ENCODE measurements at places on chromosomes 6 and 20.
A peak's percentile ranks its signal among the peaks of the same experiment; 100 is the strongest.

DNA sequence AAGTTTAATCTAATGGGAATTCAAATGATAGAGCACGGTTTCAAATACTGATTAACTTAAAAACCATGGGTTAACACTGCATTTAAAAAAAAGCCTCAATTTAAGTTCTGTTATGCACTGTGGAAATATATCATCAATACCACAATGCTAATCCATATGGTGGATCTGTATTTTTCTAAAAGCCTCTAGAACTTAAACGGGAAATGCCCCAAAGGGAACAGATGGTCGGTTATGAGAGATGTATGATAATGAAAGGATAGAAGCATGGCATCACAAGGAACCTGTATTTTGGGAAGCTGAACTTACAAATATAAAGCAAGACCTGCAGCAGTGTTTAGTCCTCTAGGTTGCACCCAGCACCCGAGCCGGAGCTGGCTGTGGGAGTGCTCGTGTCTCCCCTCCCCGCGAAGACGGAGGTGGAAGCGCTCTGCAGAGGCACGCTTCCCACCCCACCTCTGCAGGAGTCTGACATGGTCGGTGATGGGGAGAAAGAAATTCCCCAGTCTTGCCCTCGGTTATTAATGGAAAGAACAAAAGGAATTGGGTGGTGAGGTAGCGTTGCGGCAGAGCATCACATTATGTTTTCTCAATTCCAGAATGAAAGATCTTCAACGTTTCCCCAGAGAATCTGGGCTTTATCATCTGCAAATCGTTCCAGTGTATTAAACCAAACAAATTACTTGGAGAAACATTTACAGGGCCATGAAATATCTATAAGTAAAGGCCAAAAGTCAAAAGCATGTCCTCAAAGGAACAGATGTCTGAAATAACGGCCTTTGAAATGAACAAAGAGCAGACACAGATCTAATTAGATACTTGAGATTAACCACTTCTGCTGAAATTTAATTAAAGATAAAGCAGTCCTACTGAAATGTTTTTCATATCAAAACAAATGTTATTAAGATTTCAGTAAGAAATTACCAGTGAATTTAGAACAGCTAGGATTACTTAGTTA is 103.1 kb upstream of the POPDC3 start:
- DNase-seq = no peak

DNA sequence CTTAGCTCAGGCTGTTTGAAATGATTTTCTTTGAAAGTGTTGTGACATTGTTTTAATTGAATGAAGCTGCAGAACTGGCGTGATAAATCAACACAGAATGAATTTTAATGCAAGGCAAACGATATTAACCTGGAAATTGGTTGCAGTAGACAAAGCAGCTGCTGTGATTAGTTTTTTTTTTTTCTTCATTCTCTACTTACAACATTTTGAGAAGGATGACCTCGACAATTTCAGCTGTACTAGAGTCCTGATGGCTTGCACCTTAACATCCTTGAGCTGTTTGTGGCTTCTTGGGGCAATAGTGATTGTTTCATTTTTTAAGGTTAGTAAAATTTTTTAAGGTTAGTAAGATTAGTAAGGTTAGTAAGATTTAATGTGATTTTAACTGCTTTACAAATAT is 54.2 kb downstream of the QKI start:
- DNase-seq = no peak

DNA sequence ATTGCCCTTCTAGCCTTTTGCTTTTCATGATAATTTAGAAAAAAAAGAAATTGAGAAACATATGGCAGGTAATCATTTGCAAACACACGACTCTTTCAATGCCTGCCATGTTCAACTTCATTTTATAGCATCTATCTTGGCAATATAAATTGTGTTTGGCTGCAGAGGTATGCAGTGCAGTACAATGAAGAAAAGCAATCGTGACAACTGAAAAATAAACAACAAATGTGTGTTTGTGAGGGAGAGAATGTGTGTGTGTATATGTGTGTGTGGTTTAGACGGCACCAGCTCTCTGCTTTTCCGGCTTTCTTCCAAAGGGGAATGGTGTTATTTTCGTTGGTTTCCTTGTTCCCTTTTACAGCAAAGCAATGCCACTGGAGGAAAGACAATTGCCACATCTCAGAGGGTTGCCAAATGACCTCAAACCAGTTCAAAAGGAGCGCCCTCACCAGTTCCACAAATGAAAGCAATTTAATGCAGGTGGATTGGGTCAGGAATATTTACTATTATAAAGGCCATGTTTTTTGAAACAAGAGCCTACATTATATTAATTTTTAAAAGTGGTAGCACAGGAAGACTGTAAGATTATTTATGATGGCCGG is 587.2 kb downstream of the PRKN start:
- no peak for DNase-seq

- no peak for DNase-seq
Observed at GRCh38 chr6:144066741-144067484, 28.5 kb downstream of the SF3B5 start.

DNA sequence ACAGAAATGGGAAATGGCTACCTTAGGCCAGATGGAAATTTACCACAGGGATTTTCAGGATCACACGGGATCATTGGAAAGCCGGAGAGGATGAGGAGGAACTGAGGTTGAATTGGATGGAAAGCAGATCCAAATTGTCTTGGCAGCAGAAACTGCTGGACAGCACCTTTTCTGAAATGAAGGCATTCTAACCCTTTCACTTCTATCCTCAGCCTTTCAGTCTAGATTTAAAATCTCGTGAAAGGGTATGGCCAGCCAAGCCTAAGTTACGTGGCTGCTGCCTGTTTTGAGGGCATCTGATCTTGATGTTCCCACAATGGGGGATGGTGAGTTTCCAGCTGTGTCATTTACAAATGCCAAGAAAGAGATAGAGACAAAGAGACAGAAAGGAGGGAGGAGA is 358.2 kb downstream of the KIF16B start:
- DNase-seq = no peak

GRCh38 chr6:85015396-85015990 is 251.1 kb upstream of the TBX18 start:
- no peak for DNase-seq

- no peak for DNase-seq
Observed at GRCh38 chr20:49948178-49948577, 12.0 kb downstream of the RNF114 start.

DNA sequence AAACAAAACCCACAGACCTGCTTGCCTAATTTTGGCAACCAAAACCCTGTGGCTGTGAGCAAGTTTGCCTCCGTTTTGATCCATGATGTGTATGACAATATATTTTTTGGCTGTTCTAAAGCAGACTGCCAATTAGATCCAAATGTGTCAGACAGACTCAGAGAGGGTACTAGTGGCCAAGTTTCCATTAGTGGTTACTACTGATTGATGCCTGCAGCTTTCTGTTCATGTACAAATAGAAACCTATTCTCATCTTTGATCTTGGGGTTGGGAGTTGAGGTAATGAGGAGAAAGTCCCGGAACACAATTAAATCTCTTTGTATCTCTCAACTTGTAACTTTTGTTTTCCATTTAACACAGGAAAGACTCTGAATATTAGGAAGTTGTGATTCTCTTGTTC is 100.9 kb downstream of the RNF144B start:
- DNase-seq = no peak

DNA sequence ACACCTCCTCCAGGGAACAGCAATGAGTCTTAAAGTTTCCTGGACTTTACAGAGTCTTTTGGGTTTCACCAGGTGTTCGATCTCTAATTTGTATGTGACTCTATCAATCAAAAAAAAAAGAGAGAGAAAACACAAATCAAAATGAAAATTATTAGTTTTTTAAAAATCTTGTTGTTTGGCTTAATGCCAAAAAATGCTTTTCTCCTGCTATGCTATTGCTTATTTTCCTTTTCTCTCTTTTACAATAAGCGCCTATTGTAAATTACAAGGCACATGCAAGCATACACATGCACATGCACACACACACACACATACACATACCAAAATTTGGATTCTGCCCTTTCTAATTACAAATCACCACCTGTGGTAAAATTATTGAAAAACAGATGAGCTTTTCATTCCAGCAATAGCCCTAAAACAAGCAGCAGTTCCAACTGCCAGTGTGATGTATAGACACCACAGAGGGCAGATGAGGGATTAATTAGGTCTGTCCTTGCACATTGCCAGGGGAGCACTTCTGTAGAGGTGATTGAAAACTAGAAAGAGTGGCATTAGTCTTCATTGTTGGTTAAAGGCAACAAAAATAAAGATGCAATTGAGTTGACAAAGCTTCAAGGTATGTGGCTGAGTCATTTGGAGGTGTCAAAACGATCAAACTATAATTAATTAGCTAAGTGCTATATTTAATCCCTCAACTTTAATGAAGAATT is 631.7 kb downstream of the TFAP2B start:
- DNase-seq = no peak

DNA sequence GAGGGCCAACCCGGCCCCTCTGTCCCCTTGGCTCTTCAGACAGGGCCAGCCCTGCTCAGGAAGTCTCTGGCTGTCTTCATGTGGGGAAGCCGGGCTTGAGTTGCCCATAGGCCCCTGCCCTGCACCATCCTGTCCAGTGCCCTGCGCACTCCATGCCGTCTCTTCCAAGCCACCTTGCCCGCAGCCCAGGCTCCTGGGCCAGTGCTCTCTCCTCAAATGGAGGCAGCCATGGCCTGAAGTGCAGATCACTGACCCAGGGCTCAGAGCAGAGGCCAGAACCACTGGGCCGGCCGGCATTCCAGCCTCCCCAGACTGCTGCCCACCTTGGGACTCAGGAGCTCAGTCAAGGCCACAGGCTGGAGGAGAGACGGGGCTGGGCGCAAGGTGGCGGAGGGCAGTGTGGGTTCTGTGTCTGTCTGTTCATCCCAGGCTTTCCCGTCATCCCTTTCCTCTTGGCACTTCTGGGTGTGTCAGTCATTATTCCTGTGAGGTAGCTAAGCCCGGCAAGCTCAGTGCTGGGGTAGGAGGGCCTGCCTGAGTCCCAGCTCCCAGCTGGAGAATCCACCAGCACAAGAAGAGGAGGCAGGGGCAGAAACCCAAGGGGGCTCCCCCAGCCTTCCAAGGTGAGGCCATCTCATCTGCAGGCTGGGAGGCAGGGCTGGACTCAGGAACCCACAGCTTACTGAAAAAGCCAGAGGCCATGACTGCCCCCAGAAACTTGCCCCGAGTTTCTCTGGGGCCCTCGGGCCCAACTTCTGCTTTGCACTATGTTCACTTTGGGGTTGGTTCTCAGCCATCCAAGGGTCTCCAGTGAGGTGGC is 22.4 kb downstream of the SDCBP2 start:
- DNase-seq = no peak

GRCh38 chr6:43296780-43297497 is 1.1 kb upstream of the SLC22A7 start:
- no peak for DNase-seq

GRCh38 chr6:17703256-17703694 is 3.5 kb downstream of the NUP153 start:
- DNase-seq = no peak

DNA sequence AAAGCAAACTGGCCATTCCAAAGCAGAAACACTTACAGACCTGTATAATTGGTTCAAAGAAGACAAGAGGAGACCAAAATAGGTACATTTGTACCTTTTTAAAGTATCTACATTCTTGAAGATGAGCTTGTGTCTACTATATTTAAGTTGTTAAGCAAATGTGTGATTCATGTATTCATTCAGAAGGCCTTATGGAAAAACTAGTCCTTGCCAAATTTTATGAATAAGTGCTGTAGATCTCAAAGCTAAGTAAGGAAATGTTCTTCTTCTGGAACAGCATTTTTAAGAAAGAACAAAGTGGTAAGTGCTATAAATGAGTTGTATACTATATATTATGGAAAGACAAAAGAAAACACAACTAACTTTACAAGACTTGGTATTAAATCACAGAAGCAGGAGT is 22.2 kb upstream of the HEY2 start:
- DNase-seq = no peak

DNA sequence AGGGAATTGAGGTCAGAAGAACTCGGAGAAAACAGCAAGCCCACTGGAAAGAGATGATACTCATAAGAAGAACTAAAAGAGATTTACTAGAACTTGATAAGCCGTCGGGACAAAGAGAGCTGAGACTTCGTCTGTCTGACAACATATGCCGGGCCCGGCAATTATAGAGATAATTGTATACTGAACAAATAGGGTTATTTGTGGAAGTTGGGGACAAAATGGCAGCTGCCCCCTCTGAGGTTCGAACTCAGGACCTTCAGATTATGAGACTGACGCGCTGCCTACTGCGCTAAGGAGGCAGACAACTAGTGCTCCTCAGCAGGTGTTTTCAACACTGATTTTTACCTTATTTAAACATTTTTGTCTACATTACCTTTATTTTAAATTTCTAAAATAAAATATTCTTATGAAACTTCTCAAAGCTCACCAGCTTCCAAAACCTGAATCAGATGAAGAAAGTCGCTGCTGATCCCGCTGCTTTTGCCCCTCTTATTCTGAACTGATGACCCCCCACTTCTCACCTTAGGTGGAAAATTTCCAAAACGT is 29.3 kb upstream of the TRIM27 start:
- DNase-seq = peak; percentile 51

DNA sequence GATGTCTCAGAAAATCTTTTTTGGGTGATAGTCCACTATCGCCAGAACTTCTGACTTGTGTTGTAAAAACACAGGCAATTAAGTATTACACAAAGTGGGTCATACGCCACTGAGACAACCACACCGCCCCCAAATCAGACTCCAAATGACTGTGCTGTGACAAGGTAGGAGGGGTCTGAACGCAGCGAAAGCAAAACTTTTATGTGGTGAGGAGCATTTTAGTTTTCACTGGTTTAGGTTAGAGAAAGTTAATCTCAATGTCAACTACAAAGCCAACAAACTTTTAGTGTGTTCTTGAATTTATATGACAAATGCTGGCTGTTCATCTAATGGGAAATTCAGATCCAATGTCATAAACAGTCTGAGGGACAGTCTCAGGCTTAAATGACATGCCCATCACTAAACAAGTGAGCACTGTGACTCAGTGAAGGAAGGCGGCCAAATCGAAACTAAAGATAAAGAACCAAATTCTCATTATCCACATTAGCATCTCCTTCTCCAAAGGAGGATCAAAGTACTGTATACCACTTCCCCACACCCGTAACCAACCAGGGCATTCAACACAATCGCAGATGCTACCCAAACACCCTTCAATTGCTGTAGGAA is 186.7 kb downstream of the GJA10 start:
- no peak for DNase-seq

- no peak for DNase-seq
Observed at GRCh38 chr6:104466306-104466705, 393.4 kb downstream of the HACE1 start.

GRCh38 chr6:47729019-47729418 is 30.6 kb downstream of the ADGRF4 start:
- no peak for DNase-seq

- DNase-seq = no peak
Observed at GRCh38 chr20:40690836-40691565, 2.0 kb upstream of the MAFB start.

DNA sequence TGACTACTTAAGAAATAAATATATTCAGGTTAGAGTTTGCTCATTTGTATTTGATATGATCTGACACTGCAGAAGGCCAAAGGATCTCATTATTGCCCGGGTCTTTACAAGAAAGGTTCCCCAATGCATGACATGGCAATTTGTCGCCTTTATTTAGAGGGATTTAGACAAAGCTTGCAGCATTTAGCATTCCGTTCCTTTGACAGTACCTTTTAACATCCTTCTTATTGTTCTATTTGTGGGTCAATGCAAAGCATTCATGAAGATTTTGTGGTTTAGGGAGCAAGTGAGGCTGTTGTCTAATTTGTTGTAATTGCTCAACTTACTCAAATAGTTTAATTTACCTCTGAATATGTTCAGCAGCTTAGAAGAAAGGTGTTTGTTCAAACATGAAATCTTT is 230.8 kb upstream of the FLRT3 start:
- no peak for DNase-seq

GRCh38 chr6:139888681-139889122 is 514.3 kb upstream of the CITED2 start:
- DNase-seq = no peak

- DNase-seq = no peak
Observed at GRCh38 chr6:169222126-169222525, 31.5 kb downstream of the THBS2 start.
